Stimulated activated CD8-positive, alpha-beta memory T cell treated with anti-CD3 and anti-CD28 coated beads, Interleukin-7, amount 100 ng/mL, for 24 hours (primary cell): ENCODE measurements at places on chromosomes 5 and 9.
A peak's percentile ranks its signal among the peaks of the same experiment; 100 is the strongest.

- no peak for DNase-seq
Observed at GRCh38 chr9:116152390-116152789, 1.2 kb upstream of the PAPPA start.

GRCh38 chr9:503881-504852 lies 289.5 kb downstream of the DOCK8 start:
- DNase-seq: peak; percentile 46

DNA sequence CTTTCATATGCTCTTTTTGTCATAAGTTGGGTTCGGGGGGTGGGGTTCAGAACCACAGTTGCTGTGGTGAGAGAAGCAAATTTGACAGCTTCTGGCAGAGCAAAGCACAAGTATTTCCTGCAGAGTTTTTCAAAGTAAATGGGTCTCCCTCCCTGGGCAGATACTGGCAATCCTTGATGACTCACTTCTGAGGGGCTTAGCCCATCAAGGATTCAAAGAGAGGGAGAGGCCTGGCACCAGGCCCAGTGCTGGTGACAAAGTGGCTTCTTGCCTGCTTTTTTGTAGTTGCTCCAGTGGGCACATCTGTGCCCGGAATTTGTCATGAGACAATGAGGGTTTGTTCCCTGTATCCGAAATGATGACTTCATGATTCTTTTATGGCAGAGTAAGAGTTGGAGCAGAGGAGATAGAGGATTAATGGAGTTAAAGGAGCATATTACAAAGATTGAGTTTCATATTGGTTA lies 46.6 kb upstream of the TNC start:
- DNase-seq: no peak

GRCh38 chr5:117055517-117055916 lies 480.9 kb upstream of the SEMA6A start:
- DNase-seq: no peak

GRCh38 chr5:52837068-52837467 lies 49.4 kb downstream of the ITGA1 start:
- no peak for DNase-seq

DNA sequence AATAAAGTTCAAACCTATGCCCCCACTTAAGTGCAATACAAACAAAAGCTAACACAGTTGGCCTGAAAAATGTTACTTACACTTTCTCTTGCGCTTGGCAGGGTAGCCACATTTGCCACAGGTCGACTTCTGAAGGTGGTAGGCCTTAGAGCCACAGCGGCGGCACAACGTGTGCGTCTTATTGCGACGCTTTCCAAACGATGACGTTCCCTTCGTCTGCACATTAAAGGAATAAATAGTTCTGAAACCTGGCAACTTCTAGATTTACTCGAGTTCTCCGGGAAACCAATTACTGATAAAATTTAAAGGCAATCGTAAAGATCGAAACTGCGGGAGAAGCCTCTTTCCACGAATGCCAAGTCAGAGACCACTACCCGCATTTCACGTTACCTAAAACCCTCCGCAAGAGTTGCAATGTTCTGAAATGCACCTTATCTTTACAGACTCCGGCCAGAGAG lies 602 bp downstream of the RPL37 start:
- DNase-seq: no peak

GRCh38 chr5:35365758-35366157 lies 135.5 kb upstream of the PRLR start:
- no peak for DNase-seq

- DNase-seq: no peak
Observed at GRCh38 chr9:14432666-14433350, 118.9 kb upstream of the NFIB start.

DNA sequence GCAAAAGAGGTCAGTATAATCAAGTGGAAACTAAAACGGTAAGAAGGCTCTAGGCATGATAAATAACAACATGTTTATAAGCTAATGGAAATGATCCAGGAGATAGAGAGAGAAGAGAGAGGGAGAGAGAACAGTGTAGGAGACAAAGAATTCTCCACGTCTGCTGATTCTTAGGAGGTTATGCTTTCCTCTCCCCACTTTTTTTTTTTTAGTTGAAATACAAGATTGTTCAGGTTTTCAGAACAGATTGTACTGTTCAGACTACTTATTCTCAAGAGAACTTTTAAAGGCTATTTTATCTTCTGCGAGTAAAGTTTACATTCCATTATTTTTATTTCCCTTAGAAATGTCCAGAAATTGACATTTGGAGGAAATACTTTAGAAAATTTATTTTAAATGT lies 4.0 kb downstream of the CCDC192 start:
- no peak for DNase-seq

- DNase-seq: no peak
Observed at GRCh38 chr5:150674341-150674821, 13.3 kb downstream of the MYOZ3 start.

GRCh38 chr5:141732417-141732816 lies 50.4 kb upstream of the ARAP3 start:
- DNase-seq: no peak

GRCh38 chr5:17732351-17732923 lies 98.2 kb downstream of the TAF11L14 start:
- DNase-seq: no peak

DNA sequence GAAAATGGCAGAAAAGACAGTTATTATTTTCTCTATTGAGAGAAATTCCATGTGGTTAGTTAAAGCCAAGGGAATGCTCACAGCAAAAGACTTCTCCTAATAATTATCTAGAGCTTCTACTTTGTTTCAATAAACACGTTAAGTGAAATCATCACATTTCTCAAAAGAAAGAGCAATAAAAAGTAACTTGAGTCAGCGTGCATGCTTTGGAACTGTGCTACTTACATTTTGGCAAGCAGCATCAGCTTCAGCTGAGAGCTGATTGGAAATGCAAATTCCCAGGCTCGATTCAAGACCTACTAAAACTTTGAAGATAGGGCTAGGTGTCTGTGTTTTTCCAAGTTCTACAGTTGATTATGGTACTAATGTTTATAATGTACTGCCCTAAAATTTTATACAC lies 132.1 kb downstream of the CDH18 start:
- DNase-seq: no peak

GRCh38 chr5:35282810-35283209 lies 52.5 kb upstream of the PRLR start:
- no peak for DNase-seq

- no peak for DNase-seq
Observed at GRCh38 chr5:142235870-142236672, 88.8 kb downstream of the SPRY4 start.

DNA sequence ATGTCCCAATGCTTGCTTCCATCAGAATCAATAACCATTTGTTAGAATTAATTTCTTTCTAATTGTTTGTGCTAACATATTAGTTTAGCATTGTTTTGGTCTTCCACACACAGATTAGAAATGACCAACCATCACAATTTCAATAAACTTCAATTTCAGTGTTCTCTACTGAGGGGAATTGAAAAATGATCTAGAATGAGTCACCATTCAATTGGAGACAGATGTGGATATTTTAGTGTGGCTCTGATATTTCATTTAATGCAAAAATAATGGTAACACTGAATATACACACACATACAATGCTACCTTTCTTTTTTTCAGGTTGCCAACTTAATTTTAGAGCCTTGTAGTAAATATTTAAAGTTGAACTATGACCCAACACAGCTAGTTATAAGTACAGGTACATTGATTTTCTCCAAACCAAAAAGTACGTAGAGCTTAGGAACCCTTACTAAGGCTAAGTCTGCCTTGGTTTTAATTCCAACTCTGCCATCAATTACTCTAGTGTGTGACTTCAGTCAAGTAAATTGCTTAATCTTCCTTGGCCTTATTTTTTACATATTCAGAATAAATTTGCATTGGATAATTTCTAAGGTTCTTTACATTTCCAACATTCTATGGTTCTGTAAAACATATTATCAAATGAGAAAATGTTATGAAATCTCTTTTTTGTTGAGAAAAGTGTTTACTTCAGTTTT lies 143.9 kb downstream of the DMRTA1 start:
- DNase-seq: no peak

GRCh38 chr5:171850324-171850947 lies 64.8 kb downstream of the SMIM23 start:
- no peak for DNase-seq

DNA sequence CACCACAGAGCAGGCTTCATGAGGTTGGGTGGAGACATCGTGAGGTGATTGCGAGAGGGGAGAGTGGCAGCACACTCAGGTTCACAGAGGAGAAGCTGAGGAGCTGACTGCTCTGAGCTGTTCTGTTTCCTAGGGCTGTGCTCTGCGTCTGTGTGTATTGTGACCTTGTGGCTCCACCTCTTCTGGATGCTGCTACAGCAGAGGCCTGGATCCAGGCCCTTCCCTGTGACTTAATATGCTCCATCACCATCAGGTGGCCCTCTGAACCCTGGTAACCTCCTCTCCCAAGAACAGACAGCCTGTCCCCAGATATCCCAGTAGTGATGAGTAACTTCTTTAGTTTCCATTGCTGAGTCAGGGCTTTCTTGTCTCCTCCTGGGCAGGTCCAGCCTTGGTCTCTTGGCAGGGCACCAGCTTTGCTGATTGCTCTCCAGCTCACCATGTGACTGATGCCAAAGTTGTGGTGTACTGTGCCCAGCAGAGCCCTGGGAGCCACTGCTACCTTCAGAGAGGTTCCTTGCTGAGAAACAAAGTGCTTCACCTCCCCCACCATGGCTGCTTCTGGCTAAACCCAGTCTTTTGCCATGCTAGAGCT lies 212.8 kb upstream of the CHD1 start:
- no peak for DNase-seq

GRCh38 chr5:107817951-107818350 lies 147.2 kb upstream of the EFNA5 start:
- DNase-seq: no peak

GRCh38 chr5:107340631-107341030 lies 330.1 kb downstream of the EFNA5 start:
- DNase-seq: no peak

DNA sequence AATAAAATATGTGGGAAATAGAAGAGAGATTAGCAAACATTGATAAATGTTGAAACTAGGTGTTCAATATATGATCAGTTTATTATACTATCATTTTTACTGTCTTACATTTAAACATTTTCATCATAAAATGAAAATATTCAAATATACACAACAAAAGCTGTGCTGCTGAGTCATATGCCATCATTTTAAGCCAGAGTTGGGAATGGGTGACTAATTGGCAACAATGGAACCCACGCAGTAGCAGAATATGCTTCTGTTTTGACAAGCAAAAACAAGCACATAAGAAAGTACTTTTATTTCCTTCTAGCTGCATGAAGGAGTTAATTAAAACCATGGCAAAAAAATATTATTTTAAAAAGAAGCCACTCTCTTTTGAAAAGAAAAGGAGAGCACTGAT lies 340.0 kb upstream of the EDIL3 start:
- DNase-seq: no peak

DNA sequence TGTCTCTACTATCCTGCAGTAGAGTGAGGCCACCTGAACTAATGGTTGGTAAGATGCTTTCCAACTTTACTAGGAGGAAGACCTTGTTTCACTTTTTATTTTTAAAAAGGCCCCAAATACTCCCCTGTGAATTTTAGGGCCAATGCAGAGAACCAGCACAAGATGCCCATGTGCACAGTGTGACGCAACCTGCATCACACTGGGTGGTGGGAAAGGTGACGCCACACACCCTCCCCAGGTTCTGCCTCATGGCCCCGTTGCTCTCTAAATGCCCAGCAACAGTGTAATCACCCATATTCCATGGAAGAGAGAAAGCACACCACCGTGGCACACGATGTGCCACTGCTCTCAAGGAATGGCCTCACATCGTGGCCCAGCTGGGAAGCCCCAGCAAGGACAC lies 6.4 kb downstream of the SURF4 start:
- DNase-seq: no peak

GRCh38 chr5:179869101-179869500 lies 10.5 kb upstream of the MRNIP start:
- DNase-seq: no peak

DNA sequence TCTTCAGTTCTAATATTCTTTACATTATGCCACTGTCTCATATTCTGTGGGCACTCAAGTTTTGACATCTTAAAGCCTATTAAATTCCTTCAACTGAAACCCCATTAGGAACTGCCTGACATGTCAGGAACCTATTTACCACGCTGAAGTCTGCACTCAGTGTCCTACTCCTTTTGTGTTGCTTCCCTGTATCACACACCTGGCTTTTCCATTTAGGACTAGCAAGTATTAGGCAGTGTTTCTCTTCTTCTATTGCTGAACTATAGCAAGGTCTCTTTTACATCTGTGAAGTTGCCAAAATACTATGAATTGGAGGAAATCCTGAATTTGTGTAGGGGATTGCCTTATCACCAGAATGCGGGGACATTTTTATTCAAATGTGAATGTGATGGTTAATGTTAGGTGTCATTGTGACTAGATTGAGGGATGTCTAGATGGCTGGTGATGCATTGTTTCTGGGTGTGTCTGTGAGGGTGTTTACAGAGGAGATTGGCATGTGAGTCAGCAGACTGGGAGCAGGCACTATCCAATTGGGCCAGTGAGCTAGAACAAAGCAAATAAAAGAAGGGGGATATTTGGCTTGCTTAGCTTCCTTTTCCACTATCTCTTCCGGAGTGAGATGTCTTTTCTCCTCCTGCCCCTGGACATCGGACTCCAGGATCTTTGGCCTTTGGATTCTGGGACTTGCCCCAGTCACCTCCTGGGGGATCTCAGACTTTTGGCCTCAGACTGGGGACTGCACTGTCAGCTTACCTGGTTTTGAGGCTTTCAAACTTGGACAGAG lies 21.2 kb upstream of the VCAN start:
- DNase-seq: no peak

DNA sequence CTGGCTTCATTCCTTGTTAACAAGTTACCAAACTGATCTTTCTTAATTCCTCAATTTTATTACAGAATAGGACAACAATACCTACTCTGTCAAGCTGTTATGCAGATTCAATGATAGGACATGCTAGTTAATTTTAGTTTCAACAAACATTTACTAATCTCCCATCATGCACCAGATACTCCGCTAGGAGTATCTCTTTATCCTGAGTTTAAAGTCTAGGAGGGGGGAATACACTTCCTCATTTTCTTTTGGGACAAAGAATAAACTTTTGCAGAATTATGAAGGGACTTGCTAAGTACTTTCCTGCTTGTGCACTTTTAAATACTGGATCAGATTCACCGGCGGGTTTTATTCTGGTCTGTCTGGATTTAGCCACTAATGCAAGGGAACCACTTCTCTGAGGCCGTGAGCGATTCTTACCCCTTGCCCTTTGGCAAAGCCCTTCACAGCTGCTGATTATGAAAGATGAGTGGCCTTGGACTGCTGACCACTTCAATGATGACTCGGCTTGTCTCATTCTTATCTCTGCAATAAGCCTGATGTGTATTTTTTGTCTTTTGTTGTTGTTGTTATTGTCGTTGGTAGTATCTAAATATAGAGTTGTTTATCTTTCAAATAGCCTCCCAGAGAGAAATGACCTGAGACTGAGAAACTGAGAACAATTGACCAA lies 73.9 kb downstream of the RMI1 start:
- DNase-seq: no peak
